ENCODE measurements at places on chromosomes 6 and 20.
A peak's percentile ranks its signal among the peaks of the same experiment; 100 is the strongest.

DNA sequence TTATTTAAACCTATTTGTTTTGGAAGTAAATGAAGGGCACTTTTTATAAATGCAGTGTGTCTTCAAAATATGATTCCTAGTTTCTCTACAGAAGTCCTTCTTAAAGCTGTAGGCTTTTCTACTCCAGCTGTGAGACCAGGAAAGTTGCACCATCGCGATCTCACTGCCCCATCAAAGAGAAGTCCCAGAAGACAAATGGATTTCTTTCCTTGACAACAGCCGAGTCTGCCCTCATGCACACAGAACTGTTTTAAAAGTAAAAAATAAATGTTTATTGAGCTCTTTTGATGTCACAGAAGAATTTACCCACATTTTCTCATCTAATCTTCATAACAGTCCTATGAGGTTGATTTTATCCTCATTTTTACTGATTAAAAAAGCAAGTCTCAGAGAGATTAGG, 324.4 kb upstream of the NT5E start:
- no peak for DNase-seq

- DNase-seq, result no peak
Measured at GRCh38 chr20:56579301-56579710, 46.3 kb downstream of the FAM209B start.

- DNase-seq, result peak; percentile 2
Measured at GRCh38 chr20:32973077-32973717, 31.0 kb downstream of the SUN5 start.

DNA sequence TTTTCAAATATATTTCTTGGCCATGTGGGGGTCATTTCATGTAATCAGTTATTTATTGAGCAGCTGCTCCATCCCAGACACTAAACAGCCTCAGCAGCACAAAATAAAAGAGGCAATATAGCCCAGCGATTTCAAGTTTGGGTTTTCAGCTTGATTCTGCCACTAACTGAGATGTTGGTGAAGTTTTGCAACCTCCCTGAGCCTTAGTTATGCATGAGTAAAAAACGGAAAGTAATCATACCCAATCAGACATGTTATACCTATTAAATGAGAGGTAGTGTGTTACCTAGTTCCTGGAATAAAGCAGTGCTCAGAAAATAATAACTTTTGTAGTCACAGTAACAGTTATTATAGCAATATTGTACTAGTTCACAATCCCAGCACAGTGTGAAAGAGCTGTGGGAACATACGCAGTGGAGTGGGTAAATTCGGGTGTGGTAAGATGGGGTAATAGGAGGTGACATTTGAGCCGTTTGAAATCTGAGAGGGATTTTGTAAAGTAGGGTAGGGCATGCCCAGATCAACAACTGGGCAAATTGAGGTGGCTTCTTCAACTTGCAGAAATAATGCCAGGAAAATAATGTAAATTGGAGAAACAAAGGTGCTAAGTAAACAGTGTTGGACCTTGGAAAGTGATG, 1.5 kb downstream of the SLC9A8 start:
- no peak for DNase-seq

GRCh38 chr20:4544765-4545164, 176.9 kb upstream of the PRND start:
- no peak for DNase-seq

GRCh38 chr6:75530696-75531095, 37.1 kb upstream of the FILIP1 start:
- no peak for DNase-seq

DNA sequence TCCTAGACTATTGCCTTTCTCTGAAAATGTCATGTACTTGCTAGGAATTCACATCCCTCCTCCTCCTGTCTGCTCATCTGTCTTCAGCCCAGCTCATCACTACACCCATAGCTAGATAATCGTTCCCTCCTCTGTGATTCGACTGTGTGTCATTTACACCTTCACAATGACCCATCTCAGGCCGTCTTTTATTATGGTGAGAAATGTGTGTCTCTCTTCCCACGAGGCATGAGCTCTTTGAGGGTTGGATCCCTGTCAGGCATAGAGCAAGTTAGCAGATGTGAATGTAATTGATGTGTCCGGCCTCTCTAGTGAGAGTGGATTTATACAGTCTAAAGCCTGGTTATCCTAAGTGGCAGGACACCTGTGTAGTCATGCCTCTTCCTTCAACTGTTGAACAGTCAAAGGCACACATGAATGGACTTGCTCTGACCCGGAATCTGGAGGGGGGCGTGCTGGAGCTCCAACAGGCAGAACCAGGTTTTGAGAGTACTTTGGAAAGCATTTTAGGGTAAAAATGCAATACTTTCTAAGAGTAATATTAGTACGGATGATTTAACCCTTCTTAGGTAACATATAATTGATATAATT, 182.1 kb downstream of the UTRN start:
- no peak for DNase-seq

DNA sequence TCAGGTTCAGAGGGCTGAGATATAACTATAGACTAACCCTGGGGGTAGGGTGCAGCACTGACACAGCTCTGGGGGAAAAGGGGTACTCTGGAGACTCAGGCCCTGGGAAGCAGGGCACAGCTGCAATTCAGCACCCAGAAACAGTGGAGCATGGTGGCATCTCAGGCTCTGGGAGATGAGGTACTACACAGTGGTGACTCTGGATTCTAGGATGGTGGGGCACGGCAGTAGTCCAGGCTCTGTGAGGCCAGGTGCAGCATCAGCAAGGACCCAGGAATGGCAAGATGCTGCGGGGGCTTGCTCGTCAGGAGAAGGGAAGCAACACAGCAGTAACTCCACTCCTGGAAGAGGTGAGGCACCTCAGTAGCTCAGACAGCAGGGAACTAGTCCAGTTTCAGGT, 271.5 kb upstream of the MOCS1 start:
- no peak for DNase-seq

DNA sequence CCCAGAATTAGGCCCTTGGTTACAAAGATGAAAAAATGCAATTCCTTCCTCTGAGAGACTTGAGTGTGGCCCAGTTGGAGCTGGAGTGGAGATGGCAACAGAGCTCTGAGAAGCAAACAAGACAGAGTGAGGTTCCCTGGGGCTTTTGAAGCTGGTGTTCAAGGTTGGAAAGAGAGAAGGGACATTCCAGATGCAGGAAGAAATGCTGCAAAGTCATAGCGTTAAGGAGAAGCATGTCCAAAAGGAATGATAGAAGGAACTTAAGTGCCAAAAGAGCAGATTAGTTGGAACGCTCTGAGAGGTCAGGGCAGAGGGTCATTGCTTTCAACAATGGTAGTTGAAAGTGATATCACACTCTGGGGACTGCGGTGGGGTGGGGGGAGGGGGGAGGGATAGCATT, 251.8 kb downstream of the TBC1D7 start:
- DNase-seq, result no peak

DNA sequence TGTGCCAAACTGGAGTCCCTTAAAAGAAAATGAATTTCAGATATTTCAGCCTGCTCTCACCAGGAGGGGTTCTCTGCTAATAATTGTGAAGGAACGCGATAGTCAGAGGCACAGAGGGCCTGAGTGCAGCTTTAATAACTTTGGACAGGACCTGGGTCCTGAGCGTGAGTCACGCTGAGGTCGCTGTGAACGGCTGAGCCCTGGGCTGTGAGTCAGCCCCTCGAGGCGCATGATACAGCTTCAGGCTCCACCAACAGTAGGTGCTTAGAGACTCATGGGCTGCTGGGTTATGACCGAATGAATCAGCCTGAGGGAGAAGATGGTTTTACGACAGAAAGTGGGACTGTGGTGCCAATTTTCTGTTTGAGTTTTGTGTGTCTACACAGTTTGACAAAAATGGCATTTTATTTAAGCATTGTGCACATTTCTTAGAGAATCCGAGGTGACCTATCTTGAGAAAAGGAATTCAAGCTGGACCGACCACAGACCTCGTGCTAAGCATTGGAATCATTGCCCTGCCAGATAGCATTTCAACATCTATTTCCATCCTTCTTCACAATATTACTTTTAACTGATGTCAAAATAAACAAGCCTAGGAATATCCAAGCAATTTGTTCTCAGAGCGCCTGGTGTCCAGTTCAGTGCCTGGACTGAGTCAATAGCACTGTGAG, 183.0 kb downstream of the THBS2 start:
- DNase-seq, result no peak

DNA sequence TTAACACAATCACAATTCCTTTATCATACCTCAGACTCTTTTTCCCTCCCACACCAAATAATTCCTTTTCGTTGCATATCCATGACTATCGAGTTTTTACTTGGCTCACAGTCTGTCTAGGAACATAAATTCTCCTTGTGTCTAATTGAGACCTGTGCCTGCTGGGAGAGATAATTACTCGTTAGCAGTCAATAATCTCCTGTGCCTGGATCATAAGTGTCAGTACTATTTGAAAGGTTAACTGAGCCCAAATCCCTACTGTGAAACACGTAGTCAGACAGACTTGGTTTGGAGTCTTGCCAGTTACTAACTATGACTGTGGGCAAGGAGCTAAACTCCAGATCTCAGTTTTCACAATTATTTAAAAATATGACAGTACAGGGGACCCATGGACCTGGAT, 5.7 kb upstream of the CTNNBL1 start:
- no peak for DNase-seq

DNA sequence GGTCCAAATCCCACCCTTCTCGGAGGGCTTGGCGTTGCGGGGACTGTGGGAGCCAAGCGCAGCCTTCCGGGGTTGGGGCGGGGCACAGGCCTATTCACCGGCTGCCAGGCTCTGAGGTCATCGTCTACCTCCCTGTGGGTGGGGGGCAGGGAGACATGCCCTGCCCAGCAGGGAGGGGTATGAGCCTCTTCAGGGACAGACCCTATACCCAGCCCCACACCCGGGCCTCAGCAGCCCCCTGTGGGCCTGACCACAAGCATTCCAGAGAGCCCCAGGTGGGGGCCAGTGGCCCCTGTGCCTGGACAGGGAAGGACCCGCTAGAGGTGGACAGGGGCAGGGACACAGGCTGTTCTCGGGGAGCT, 11.6 kb downstream of the LAMA5 start:
- DNase-seq, result no peak

DNA sequence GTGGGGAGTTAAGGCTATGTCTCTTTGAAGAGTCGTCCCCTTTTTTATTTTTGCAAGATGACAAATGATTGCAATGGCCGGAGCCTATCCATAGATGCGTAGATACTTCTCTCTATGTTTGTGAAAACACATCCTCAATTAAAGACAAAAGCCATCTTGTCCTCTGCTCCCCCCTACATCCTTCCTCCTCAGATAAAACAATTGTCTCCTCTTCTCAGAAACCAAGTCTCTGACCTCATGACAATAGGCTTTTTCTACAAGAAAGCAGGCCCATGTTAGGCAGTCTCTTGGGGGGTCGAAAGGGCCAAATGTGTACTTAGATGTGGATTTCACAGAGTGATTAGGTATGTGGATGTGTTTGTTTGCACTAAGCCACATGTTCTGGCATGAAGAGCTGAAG, 51.1 kb upstream of the SSTR4 start:
- no peak for DNase-seq

DNA sequence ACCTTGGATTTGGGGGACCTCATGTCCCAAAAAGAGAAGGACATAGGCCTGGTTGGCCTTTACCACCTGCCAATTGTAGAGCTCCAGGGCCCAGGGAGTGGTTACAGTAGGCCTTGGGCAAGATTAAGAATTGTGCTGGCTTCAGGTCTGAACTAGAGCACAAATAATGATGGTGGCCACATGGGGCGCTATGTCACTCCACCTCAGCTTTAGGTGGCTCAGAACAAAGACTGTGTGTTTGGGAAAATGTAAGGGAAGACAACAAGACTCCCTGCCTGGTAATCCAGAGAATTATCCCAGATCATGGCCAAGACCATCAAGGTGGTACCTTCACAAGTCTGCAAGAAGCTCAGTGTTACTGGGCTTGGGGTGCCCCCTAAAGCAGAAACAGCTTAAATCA, 224.9 kb upstream of the OPRM1 start:
- no peak for DNase-seq

DNA sequence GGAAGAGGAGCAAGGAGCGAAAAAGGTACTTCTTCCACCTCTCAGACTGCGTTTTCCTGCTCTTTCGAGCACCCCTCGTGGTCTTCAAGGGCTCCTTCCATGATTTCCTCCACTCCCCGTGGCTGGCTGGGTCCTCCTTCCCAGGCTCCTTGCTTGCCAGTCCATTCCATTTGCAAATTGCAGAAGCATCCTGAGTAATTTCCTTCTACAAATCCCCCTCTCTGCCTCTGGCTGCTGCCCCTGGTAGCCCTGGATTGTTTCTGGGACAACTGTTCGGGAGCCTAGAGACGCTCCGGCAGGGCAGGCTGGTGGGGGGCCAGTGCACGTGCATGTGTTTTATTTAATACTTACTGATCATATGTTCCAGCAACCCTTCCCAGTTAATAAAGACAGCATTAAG, 173.1 kb downstream of the ZMYND8 start:
- no peak for DNase-seq

All from activated CD4-positive, alpha-beta memory T cell treated with anti-CD3 and anti-CD28 coated beads, Interleukin-2, amount 10 ng/mL, durations not matched to agents 7 days and 5 days (primary cell).